BE2C (cell line): ENCODE measurements at places on chromosomes 12 and 14.

- DNase-seq = no peak
These were observed 56.2 kb downstream of the ARL6IP4 start for GRCh38 chr12:123036466-123037285.

GRCh38 chr12:25853316-25854095, 105.0 kb upstream of the RASSF8 start:
- DNase-seq = no peak

- no peak for DNase-seq
These were observed 10.1 kb downstream of the NOC4L start for GRCh38 chr12:132154341-132154761.

- DNase-seq = no peak
These were observed 21.3 kb downstream of the PSMC1 start for GRCh38 chr14:90277581-90278198.

- DNase-seq = no peak
These were observed 20.1 kb downstream of the WDR20 start for GRCh38 chr14:102159841-102160240.

- DNase-seq = no peak
These were observed 362.9 kb downstream of the RAD51B start for GRCh38 chr14:68182492-68182891.

- DNase-seq = no peak
These were observed 56.2 kb downstream of the FNTB start for GRCh38 chr14:65042731-65043372.

- peak; percentile 48 for DNase-seq
These were observed 3.0 kb upstream of the FNTB start for GRCh38 chr14:64983439-64984310.

DNA sequence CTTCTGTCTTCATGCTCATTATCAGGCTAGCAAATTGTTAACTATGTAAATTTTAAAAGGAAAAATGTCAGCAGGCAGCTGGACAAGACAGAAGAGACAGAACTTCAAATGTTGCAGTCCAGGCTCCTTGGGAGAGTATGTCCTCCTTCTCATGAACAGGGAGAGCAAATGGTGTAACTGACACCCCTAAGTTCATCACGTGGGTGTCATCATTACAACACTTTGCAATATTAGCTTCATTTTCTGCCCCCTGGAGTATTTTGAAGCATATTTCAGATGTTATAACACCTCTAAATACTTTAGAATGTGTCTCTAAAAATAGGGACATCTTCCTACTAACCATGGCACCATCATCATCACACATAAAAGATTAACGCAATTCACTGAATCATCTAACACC, 62.1 kb downstream of the ZNF664 start:
- no peak for DNase-seq

- DNase-seq = no peak
These were observed 334.9 kb downstream of the RMST start for GRCh38 chr12:97797473-97797872.

GRCh38 chr12:16327963-16328362, 19.5 kb upstream of the MGST1 start:
- no peak for DNase-seq
